ENCODE measurements at places on chromosomes 11 and 22. TPM values are rescaled to one million over a fixed set of nuclear protein-coding genes. Genes with fewer than 3 reads are reported as not detected.

DNA sequence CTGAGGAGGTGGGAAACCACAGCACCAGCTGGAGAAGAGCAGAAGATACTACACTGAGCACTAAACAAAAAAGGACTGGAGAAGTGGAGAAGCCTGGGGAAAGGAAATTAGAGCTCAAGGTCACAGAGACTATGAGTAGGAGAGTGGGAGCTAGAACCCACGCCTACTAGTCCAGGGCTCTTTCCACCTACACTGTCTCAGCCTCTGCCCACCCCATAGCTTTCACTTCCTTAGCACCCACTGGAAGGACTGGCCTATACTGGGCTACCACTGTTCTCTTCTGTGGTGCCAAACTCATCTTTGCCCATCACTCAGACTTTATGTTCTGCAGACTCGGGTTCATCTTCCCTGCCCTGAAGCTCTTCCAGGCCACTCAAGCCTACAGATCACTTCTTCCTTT, 94.3 kb upstream of the PHOX2A start:
- H3K4me1 ChIP-seq: no peaks in the 10 kb centered on the region
- no peak overlapping the region for H3K4me3 ChIP-seq
- no peak overlapping the region for H3K27ac ChIP-seq
- H3K27me3 ChIP-seq: no peaks in the 10 kb centered on the region

DNA sequence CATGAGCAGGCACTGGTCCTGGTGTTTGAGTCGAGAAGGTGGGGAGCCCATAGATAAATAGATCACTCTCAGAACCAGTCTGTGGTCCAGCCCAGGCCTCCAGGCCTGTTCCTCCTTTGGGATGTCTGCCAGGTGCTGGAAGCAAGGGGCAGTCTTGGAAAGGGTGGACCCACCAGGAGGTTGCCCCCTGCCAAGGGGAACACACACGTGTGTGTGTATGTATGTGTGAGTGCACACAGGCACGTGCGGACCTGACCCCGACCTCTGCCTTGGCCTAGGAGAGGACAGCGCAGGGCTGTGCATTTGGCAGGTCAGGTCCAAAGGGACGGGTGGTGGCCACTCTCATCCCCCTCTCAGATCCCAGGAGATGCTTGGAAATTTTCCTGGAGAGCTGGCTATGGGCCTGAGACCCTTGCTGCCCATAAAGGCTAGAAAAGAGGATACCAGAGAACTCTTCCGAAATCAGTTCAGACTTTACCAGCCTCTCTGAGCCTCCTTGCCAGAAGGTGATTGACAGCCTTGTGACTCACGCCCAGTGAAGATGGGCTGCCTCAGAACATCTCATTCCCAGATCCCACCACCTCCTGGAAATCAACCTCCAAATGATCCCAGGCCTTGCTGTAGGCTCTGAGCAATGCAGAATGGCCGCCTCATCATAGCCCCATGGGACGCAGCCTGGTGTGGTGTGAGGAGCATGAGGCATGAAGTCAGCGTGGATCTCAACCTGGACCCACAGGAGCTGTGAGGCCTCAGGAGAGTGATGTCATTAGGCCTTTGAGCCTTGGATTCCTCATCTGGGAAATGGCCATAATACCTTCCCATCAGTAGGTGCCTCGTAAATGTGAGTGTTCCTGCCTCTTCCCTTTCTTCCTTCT, 24.0 kb upstream of the CREB3L1 start:
- no peak overlapping the region for H3K4me3 ChIP-seq
- H3K36me3 ChIP-seq: no peaks in the 10 kb centered on the region
- H3K4me1 ChIP-seq: no peaks in the 10 kb centered on the region

GRCh38 chr11:118789501-118790356, 1.2 kb downstream of the DDX6 start:
- no peak for DNase-seq
- no peaks in the 10 kb centered on the region for H3K27me3 ChIP-seq
- peak overlapping the region; percentile 100 for H3K27ac ChIP-seq
- peaks cover 43% of the 10 kb centered on the region for H3K4me1 ChIP-seq
- peaks cover 8% of the 10 kb centered on the region for H3K36me3 ChIP-seq
- peak overlapping the region; percentile 97 for H3K4me3 ChIP-seq

DNA sequence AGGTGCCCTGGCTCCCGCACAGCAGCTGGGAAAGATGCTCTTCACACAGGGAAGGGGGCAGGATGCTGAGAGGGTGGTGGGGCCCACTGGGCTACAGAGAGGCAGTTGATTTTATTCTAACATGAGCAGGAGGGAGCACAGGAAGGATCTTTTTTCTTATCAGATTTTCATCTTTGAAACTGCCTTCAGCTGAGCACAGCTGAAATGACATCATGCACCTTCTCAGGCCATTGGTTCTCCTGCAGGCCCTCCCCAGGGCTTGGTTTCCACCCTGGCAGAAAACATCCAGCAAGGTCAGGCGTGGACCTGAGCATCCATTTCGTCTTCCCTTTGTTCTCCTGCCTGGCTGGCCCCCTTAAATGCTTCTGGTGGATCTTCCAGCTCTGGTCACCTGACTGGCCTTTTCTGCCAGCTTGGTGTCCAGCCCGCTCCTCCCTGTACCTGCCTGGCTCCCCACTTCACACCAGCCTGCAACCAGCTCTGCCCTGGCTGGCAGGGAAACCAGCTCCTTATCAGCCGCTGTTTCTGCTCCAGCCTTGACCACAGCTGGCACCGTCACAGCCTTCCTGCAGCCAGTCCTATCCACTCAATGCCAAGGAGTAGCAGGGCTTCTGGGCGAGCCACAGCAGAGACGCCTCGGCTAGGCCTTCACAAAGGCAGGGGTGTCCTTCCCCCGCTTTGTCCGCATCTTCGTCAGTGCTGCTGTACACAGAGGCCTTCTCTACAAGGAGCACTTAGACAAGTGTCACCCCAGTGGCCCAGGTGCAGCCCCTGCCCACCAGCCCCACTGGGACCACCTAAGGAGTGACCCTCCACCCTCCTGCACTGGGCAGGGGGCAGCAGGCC, 36.5 kb downstream of the TOM1 start:
- no peak overlapping the region for H3K27ac ChIP-seq
- DNase-seq: no peak
- no peaks in the 10 kb centered on the region for H3K27me3 ChIP-seq
- H3K4me1 ChIP-seq: no peaks in the 10 kb centered on the region

GRCh38 chr11:126465573-126466188, 110.2 kb downstream of the ST3GAL4 start:
- peak overlapping the region; percentile 90 for H3K27ac ChIP-seq
- H3K4me3 ChIP-seq: no peak overlapping the region
- H3K4me1 ChIP-seq: peaks cover 39% of the 10 kb centered on the region
- no peak for DNase-seq
- no peaks in the 10 kb centered on the region for H3K36me3 ChIP-seq
- H3K27me3 ChIP-seq: no peaks in the 10 kb centered on the region

GRCh38 chr22:44276041-44276440, 36.7 kb downstream of the SHISAL1 start:
- H3K4me3 ChIP-seq: no peak overlapping the region
- no peaks in the 10 kb centered on the region for H3K27me3 ChIP-seq
- H3K4me1 ChIP-seq: no peaks in the 10 kb centered on the region
- no peak overlapping the region for H3K27ac ChIP-seq

DNA sequence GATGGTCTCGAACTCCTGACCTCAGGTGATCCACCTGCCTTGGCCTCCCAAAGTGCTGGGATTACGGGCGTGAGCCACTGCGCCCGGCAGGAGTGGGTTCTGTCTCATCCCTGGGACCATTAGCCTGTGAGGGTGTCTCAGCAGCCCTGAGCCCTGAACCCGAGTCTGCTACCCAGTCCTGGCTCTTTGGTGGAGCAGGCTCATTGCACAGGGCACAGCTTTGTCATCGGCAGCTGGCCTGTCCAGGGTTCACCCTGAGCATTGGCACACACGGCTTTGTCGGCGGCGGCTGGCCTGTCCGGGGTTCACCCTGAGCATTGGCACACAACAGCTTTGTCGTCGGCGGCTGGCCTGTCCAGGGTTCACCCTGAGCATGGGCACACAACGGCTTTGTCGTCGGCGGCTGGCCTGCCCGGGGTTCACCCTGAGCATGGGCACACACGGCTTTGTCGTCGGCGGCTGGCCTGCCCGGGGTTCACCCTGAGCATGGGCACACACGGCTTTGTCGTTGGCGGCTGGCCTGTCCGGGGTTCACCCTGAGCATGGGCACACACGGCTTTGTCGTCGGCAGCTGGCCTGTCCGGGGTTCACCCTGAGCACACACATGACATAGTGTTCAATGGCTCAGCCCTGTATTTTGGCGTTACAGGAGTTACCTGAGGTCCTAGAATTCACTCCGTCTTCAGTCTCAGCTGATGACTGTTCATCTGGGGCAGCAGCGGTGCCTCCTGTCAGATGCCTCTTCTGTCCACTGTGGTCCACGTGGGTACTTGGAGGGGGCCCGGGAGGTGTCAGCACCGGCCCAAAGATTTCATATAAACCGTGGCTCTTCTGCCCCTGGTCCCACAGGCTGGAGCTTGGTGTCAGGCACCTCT, 1082.5 kb downstream of the BRD1 start:
- DNase-seq: peak; percentile 68
- no peak overlapping the region for H3K27ac ChIP-seq
- H3K4me1 ChIP-seq: no peaks in the 10 kb centered on the region
- H3K36me3 ChIP-seq: no peaks in the 10 kb centered on the region
- no peaks in the 10 kb centered on the region for H3K27me3 ChIP-seq

- no peak overlapping the region for H3K4me3 ChIP-seq
- no peak overlapping the region for H3K27ac ChIP-seq
- no peak for DNase-seq
- H3K27me3 ChIP-seq: no peaks in the 10 kb centered on the region
- H3K36me3 ChIP-seq: no peaks in the 10 kb centered on the region
These were observed 8.1 kb downstream of the IGSF9B start for GRCh38 chr11:133948711-133949110.

DNA sequence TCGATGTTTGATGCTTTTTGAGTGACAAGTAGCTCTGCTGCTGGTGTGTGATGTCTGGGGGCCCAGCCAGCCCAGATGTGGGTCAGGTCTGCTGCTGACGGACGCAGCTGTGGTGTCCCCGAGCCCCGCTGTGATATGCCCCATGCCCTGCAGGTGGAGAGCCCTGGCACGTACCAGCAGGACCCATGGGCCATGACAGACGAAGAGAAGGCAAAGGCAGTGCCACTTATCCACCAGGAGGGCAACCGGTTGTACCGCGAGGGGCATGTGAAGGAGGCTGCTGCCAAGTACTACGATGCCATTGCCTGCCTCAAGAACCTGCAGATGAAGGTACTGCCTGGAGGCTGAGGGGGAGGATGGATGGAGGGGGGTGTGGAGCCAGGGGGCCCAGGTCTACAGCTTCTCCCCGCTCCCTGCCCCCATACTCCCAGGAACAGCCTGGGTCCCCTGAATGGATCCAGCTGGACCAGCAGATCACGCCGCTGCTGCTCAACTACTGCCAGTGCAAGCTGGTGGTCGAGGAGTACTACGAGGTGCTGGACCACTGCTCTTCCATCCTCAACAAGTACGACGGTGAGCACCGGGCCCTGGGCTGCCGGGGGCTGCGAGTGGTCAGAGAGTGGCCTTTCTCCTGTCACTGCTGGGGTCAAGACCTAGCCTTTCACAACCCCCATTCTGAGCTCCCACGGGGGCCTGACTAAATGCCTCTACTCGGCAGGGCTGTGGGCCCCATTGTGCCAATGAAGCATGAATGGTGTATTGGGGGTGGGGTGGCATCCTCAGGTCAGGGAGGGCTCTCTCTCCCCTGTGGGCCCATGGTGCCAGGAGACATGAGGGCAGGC, 7.3 kb downstream of the AIP start:
- H3K27ac ChIP-seq: no peak overlapping the region
- H3K4me1 ChIP-seq: peaks cover 10% of the 10 kb centered on the region
- peaks cover 78% of the 10 kb centered on the region for H3K36me3 ChIP-seq
- DNase-seq: no peak

- H3K4me3 ChIP-seq: no peak overlapping the region
- H3K36me3 ChIP-seq: no peaks in the 10 kb centered on the region
- no peaks in the 10 kb centered on the region for H3K27me3 ChIP-seq
- no peaks in the 10 kb centered on the region for H3K4me1 ChIP-seq
These were observed 31.2 kb downstream of the ARHGAP8 start for GRCh38 chr22:44783581-44783980.

DNA sequence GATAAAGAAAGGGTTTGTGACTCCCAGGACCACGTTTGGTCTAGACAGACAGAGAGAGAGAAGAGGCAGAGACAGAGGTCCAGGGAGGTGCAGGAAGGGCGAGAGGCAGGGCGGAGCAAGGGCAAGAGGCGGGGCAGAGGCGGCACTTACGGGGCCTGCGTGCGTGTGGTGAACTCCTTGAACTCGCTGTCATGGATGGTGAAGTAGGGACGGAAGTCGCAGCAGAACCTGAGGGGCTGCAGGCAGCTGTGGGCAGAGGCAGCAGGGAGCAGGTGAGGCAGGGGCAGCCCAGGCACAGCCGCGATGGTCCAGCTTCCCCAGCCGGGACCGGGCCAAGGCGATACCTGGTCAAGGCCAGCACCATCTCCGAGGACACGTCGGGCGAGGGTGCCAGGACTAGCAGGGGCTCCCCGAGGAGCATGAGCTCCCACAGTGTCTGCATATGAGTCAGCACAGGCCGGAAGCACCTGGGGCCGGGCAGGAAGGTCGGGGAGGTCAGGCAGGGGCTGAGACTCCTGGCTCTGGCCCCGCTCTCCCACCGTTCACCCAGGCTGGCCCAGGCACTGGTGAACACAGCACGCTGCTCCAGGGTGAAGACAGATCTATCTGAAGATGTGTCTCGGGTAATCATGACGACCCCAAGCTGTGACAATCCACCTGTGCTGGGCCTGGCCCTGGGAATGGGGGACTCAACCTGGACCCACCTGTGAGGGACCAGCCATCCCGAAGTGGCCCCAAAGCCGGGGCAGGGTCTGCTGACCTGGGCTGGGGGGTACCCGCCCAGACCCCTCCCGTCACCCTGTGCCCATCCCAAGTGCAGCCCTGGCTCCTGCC, 7.2 kb upstream of the PLXNB2 start:
- peak; percentile 91 for DNase-seq
- peak overlapping the region; percentile 29 for H3K4me3 ChIP-seq
- no peak overlapping the region for H3K27ac ChIP-seq
- no peaks in the 10 kb centered on the region for H3K27me3 ChIP-seq

GRCh38 chr11:43285826-43286225, 26.0 kb upstream of the API5 start:
- H3K36me3 ChIP-seq: no peaks in the 10 kb centered on the region
- H3K27ac ChIP-seq: no peak overlapping the region
- no peaks in the 10 kb centered on the region for H3K27me3 ChIP-seq
- no peaks in the 10 kb centered on the region for H3K4me1 ChIP-seq
- no peak for DNase-seq

GRCh38 chr11:34443136-34443535, 4.4 kb downstream of the CAT start:
- H3K4me1 ChIP-seq: peaks cover 68% of the 10 kb centered on the region
- H3K27me3 ChIP-seq: no peaks in the 10 kb centered on the region
- H3K27ac ChIP-seq: no peak overlapping the region

- no peaks in the 10 kb centered on the region for H3K4me1 ChIP-seq
- H3K27me3 ChIP-seq: no peaks in the 10 kb centered on the region
- peaks cover 70% of the 10 kb centered on the region for H3K36me3 ChIP-seq
- H3K4me3 ChIP-seq: no peak overlapping the region
- no peak for DNase-seq
- H3K27ac ChIP-seq: no peak overlapping the region
These were observed 26.1 kb upstream of the CHRM4 start for GRCh38 chr11:46417711-46418110.

TYR gene
- total RNA-seq: not detected

FGF3 gene
- total RNA-seq: not detected

HMOX1 gene
- 306 TPM for total RNA-seq

Measured in upper lobe of left lung (tissue), 6 donors.